ENCODE measurements at places on chromosomes 3 and 15.

GRCh38 chr3:105101603-105102002 lies 265.1 kb upstream of the ALCAM start:
- DNase-seq: no peak

GRCh38 chr3:20552605-20553275 lies 366.7 kb upstream of the SGO1 start:
- no peak for DNase-seq

- DNase-seq: no peak
These were observed 294.1 kb upstream of the UBE2E2 start for GRCh38 chr3:22908989-22909507.

- DNase-seq: no peak
These were observed 22.2 kb downstream of the SV2B start for GRCh38 chr15:91122296-91122695.

GRCh38 chr3:132972333-132972732 lies 65.9 kb upstream of the TMEM108 start:
- no peak for DNase-seq
